Activated CD8-positive, alpha-beta T cell treated with anti-CD3 and anti-CD28 coated beads for 36 hours (primary cell): ENCODE measurements at places on chromosomes 5 and 9. TPM values are rescaled to one million over a fixed set of nuclear protein-coding genes. Genes with fewer than 3 reads are reported as not detected.

- DNase-seq = no peak
Measured at GRCh38 chr9:97441729-97442128, 29.8 kb downstream of the TDRD7 start.

- DNase-seq = no peak
Measured at GRCh38 chr5:80109646-80110478, 74.7 kb downstream of the THBS4 start.

DNA sequence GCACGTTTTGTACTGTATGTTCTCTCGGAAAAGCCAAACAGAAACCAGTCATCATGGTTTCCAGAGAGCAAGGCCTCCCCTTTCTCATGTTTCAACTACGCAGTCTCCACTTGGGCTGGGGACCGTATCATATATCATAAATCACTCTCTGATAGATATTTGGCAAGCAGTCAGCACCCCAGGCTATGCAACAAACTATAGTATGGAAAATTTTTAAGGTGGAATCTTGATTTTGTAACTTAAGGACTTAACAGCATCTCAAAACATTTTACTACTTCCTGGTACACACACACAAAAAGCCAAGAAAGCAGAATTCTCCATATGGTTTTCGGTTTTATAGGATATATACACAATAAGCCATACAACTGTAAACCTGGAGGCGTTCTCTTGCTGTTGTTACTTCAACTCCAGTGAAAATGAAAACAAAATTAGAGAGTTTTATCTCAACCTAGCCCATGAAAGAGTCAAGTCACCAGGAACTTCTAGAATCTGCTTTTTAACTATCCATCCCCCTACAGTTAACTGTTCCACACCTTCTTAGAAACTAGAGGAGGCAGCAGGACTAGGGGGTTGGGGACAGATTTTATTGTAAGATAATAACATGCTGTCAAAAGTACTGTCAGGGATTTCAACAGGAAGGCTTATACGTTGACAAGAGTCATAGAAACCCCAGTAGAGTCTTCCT is 283.4 kb downstream of the NFIB start:
- no peak for DNase-seq

GRCh38 chr5:102867992-102868662 is 113.0 kb downstream of the PAM start:
- no peak for DNase-seq

GRCh38 chr5:39566891-39567290 is 142.1 kb upstream of the DAB2 start:
- no peak for DNase-seq

BAAT gene
- not detected for total RNA-seq

CDH10 gene
- not detected for total RNA-seq

BHMT2 gene
- total RNA-seq = not detected

CDC20B gene
- not detected for total RNA-seq
